NCI-H187 (cell line): ENCODE measurements at places on chromosomes 11 and 22.

DNA sequence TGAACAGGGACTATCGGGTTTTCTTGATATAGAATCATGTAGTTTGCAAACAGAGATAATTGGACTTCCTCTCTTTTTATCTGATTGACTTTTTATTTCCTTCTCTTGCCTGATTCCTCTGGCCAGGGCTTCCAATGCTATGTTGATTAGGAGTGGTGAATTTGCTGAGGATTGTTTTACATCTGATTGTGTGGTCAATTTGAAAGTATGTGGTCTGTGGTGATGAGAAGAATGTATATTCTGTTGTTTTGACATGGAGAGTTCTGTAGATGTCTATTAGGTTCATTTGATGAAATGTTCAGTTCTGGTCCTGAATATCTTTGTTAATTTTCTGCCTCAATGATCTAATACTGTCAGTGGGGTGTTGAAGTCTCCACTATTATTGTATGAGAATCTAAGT, 713.2 kb upstream of the CCDC179 start:
- no peak for DNase-seq

GRCh38 chr11:108587109-108587508, 6.5 kb downstream of the EXPH5 start:
- no peak for DNase-seq

- DNase-seq: no peak
Observed at GRCh38 chr11:20060181-20060580, 100.1 kb downstream of the DBX1 start.

- no peak for DNase-seq
Observed at GRCh38 chr11:8363921-8364320, 100.2 kb upstream of the LMO1 start.

DNA sequence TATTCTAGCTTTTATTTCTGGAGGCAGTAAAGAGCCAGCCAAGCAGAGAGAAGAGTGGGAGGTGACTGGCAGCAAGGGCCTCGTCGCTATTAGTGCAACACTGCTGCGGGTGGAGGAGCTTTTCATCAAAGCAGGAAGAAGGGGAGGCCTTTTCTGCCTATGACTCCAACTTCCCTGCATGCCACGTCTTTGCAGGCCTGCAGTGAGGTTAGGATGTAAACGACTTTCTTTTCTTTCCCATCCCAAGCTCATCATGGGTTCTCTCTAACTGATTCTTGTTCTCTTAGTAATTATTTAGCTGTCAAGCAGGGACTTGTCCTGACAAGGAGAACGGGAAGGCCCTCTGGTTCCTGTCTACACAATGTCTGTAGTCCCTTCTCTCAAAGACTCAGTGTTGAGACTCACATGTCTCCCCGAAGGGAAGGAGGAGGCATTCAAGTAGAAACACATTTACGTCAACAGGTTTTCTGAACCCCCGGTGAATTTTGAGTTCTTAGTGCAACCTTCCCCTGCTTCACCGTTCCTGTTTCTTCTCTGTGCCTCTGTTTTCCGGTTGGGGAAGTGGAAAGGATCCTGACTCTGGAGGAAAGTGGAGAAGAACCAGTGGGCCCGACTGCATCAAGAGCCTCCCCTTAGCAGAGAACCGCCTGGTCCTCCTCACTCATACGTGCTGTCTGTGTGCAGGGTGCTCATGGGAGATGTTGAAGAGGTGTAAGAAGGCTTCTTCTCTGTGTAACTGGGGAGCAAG, 56.9 kb downstream of the PACS1 start:
- no peak for DNase-seq

DNA sequence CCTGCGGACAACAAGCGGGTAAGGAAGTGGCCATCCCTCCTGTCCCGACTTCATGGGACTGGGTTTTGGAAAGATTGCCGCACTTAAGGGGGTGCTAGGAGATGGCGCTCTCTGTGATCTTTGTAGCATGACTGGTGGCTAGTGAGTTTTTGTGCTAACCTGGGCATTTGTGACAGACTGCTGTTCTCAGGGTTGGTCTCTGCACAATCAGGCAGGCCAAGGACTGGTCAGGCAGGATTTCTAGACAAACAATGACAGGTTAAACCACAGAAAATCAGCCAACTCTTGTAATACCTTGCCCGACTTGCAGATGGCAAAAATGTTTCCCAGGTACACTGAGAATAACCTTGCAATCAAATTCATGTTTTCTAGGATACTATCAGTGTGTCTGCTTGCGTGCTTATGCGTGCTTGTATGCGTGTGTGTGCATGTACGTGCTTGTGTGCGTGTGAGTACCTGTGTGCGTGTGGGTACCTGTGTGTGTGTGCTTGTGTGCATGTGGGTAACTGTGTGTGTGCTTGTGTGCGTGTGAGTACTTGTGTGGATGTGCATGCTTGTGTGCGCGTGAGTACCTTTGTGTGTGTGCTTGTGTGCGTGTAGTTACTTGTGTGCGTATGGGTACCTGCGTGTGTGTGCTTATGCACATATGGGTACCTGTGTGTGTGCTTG, 25.6 kb upstream of the SORL1-AS1 start:
- DNase-seq: no peak

GRCh38 chr22:37267135-37267587, 15.1 kb upstream of the CYTH4 start:
- no peak for DNase-seq

GRCh38 chr22:42408810-42409529, 23.2 kb downstream of the NFAM1 start:
- no peak for DNase-seq

DNA sequence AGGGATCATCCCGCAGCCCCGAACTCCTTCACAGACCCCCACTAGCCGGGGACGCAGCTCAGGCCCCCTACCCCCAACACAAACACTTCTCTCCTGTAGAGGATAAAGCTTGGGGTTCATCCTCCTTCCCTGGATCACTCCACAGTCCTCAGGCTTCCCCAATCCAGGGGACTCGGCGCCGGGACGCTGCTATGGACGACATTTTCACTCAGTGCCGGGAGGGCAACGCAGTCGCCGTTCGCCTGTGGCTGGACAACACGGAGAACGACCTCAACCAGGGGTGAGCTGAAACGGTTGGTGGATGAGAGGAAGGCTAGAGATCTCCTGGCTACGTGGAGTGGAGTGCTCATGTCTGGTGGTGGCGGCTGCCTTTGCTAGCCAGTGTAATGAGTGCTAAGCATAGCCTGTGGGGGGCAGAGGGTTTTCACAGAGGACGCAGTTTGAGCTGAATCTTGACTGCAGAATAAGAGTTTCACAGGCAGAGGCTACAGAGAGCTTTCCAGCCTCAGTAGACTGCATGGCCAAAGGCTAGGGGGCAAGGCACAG, 580 bp downstream of the ILK start:
- no peak for DNase-seq

DNA sequence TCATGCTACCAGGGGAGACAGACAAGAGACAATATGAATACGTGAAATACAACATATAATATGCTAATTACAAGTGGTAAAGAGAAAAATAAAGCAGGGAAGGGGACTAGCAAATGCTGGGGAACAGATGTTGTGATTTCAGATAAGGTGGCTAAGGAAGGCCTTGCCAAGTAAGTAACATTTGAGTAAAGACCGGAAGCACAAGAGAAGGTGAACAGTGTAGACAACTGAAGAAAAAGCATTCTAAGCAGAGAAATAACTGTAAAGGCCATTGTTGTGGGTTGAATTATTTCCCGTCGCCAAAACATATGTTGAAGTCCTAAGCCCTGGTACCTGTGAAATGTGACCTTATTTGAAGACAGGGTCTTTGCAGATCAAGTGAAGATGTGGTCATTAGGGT, 63.7 kb upstream of the EED start:
- no peak for DNase-seq

DNA sequence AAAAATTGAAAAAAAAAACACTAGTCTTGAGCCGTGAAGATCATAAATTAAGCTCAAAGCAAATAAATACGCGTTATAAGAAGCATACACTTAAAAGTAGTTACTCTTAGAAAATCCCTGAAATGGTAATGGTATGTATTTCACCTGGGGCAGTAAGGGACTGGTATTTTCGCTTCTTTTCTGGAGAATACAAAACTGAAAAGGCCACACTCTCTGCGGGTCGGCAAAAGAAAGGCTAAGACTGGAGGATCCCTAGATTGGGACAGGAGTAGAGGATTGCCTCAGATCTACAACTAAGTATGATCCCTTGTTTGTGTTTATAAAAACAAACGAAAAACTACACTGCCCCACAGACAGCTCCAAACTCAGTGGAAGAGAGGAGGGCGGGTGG, 617 bp downstream of the TSG101 start:
- no peak for DNase-seq

GRCh38 chr11:33829430-33830141, 55.3 kb upstream of the FBXO3 start:
- DNase-seq: peak; percentile 31

- no peak for DNase-seq
Observed at GRCh38 chr11:125331357-125332035, 164.6 kb downstream of the FEZ1 start.

GRCh38 chr11:15742626-15743519, 613.5 kb downstream of the SOX6 start:
- peak; percentile 63 for DNase-seq

DNA sequence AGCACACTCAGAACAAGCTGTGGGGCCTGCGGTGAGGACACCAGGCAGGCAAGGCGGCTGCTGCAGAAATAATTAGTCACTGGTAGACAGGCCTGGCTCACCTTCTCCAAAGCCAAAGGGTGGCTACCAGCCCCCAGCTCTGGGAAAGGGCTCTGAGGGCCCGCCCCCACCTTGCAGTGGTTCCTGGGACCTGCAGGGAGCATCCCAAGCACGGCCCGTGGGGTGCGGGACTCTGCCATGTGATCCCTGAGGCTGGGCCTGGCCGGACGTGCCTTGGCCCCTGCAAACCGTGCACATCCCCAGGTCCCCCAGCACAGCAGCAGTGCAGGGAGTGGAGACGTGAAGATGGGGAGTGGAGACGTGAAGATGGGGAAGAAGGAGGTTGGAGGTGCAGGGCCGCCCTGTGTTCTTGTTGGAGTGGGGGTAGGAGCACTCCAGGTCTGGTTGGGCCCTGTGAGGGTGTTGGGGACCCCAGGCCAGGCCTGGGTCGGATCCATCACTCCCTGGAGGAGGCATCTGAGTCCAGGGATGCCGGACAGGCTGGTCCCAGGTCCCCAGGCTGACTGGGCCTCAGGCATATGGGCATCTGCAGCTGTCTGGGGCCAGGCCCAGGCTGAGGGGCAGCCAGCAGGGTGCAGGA, 41.9 kb downstream of the RTN4R start:
- DNase-seq: no peak

DNA sequence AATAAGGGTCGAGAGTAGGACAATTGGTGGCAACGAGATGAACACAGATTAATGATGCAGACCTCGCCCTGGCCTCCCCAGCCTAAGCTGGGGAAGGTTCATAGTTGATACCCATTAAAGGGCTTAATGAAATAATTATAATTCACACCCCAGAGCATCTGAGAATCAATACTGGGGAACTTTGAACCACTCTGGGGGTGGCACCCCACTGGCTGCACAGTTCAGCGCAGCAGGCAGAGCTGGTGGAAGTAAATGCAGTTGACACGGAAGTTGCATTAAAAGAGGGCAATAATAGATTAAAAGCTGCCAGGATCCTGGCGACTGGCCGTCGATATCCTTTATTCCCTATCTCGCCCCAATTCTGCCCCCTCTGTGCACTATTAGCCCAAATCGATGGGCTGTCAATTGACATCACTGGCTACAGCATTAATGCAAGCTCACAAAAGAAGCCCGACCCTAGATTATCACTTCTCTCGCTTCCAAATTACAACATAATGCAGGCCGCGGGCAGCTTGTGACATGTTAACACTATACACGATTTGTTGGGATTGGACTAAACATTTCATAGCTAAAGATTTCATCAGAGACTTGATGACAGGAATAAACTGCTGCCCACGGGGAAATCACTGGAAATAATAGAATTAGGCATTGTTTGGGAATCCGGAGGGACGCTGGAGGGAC, 14.5 kb downstream of the HSPA8 start:
- no peak for DNase-seq

GRCh38 chr11:87523276-87523675, 485.5 kb downstream of the TMEM135 start:
- DNase-seq: no peak

- DNase-seq: no peak
Observed at GRCh38 chr11:80031014-80031600, 590.3 kb upstream of the TENM4 start.

- DNase-seq: no peak
Observed at GRCh38 chr22:30002861-30003486, 77.3 kb upstream of the HORMAD2 start.

DNA sequence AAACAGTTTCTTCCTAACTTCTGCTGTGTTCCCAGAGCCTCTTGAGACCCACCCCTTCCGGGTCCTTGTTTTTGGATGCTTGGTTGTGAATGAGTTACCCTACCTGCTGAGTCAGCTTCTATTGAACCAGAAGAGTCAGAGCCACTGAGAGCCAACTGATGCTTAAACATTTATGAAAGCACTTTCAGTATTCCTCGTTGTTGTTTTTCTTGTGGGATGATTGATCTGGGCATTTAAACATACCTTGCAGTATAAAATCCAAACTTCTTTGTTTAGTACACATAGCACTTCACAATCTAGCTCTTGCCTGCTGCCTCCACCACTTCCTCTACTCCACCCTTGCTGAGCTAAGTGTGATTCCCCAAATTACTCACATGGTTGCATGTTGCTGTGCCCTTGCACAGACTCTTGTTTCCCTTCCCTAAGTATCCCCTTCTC, 5.5 kb downstream of the PRSS23 start:
- DNase-seq: no peak

GRCh38 chr11:117587416-117587815, 209.6 kb downstream of the DSCAML1 start:
- DNase-seq: no peak

DNA sequence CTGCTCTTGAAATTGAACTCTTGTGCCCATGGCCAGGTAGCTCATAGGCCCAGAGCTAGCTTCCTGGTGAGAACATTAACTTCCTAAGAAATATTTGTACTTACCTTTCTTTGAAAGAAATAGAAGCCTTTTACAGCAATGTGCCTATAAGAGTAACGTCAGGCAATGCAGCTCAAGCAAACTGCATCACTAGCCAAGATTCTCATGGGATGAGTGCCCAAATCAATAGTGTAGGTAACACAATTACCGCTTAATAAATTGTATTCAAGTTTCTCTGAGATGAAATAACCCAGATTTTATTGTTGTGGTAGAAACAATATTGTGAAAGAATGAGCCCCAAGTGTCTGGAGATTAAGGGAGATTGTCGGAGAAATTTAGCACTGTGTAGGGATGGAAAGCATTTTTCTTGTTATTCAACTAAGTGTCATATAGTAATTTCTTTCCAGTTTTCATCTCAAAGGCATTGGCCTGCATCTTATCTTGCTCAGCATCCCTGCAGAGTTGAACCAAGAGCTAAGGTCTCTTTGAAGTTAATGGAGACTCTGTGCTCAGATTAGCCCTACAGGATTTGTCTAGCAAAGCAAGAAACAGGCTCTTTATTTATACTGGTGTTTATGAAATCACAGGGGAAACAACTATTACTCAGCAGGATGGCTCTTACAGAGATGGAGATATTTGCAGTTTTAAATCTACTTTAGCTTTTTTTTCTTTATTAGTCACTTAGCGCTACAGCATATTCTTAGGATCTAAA, 321.0 kb upstream of the PDGFD start:
- no peak for DNase-seq

- DNase-seq: no peak
Observed at GRCh38 chr11:18710545-18710944, 12.0 kb downstream of the TMEM86A start.

- DNase-seq: no peak
Observed at GRCh38 chr11:32454993-32455392, 19.7 kb upstream of the WT1 start.
